Testis (tissue), 5 donors: ENCODE measurements at places on chromosomes 5 and 9. TPM values are rescaled to one million over a fixed set of nuclear protein-coding genes. Genes with fewer than 3 reads are reported as not detected.

- no peaks in the 10 kb centered on the region for H3K27me3 ChIP-seq
- H3K4me3 ChIP-seq = no peak overlapping the region
- no peaks in the 10 kb centered on the region for H3K36me3 ChIP-seq
- DNase-seq = no peak
Measured at GRCh38 chr5:174078416-174078815, 32.9 kb downstream of the NSG2 start.

DNA sequence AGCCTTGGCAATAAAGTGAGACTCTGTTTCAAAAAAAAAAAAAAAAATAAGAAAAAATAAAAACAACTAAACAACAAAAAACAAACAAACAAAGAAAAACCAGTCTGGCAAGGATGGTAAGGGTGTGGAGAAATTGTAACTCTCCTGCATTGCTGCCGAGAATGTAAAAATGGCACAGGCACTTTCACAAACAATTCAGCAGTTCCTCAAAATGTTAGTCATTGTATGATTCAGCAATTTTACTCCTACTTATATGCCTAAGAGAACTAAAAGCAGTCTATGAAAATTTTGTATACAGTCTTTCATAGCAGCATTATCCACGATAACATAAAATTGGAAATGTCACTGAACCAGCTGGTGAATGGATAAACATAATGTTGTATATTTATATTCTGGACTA, 280.4 kb downstream of the CDH9 start:
- no peak for DNase-seq
- H3K27ac ChIP-seq = no peak overlapping the region
- no peaks in the 10 kb centered on the region for H3K4me1 ChIP-seq
- H3K4me3 ChIP-seq = no peak overlapping the region
- no peaks in the 10 kb centered on the region for H3K27me3 ChIP-seq

GRCh38 chr5:142017832-142018427, 5.1 kb upstream of the GNPDA1 start:
- peaks cover 13% of the 10 kb centered on the region for H3K4me1 ChIP-seq
- no peaks in the 10 kb centered on the region for H3K27me3 ChIP-seq
- H3K4me3 ChIP-seq = no peak overlapping the region
- no peaks in the 10 kb centered on the region for H3K36me3 ChIP-seq

SLC36A2 gene
- total RNA-seq = 0.43 TPM

GRCh38 chr9:71363286-71363961, 242.0 kb upstream of the TRPM3 start:
- H3K27ac ChIP-seq = no peak overlapping the region
- H3K27me3 ChIP-seq = no peaks in the 10 kb centered on the region
- no peak overlapping the region for H3K4me3 ChIP-seq
- DNase-seq = no peak

DNA sequence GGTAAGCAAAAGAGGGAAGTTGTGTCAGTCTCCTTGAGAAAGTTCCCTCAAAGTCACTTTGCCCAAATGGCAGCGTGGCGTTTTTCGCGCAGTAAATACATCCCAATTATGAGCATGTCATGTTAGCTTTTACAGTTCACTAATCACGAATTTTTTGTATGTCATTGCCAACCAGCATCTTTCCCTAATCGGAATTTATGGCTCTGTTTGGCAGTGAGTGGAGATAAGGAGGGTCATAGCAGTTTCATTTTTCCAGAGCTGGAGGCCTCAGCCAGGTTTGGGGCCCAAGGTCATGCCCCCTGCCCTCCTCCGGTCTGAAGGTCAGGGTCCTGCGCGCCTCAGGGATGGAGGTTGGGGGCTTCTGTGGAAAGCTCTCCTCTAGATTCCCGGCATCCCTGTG, 50.1 kb downstream of the C5orf15 start:
- H3K27me3 ChIP-seq = no peaks in the 10 kb centered on the region
- no peak for DNase-seq
- no peaks in the 10 kb centered on the region for H3K4me1 ChIP-seq
- no peak overlapping the region for H3K4me3 ChIP-seq
- no peak overlapping the region for H3K27ac ChIP-seq

DNA sequence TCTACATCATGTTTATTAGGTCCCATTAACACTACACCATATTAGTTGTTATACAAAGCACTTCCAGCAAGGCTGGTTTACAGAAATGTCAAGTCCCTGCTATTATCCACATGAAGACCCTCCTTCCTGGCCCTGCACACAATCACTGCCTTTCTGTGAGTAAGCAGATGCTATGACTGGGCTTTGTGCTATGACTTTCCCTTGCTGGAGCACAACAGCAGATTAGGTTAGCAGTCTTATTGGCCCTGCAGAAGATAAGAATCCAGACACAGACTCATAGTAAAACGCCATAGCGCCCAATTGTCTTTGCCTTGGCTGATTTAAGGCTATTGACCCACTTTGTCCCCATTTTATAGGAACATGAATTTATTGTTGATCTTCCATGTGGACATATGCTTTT, 228.9 kb upstream of the ACTBL2 start:
- H3K27ac ChIP-seq = no peak overlapping the region
- H3K4me3 ChIP-seq = no peak overlapping the region
- no peak for DNase-seq
- H3K27me3 ChIP-seq = no peaks in the 10 kb centered on the region
- no peaks in the 10 kb centered on the region for H3K4me1 ChIP-seq
